ENCODE measurements at places on chromosomes 3 and 15.

DNA sequence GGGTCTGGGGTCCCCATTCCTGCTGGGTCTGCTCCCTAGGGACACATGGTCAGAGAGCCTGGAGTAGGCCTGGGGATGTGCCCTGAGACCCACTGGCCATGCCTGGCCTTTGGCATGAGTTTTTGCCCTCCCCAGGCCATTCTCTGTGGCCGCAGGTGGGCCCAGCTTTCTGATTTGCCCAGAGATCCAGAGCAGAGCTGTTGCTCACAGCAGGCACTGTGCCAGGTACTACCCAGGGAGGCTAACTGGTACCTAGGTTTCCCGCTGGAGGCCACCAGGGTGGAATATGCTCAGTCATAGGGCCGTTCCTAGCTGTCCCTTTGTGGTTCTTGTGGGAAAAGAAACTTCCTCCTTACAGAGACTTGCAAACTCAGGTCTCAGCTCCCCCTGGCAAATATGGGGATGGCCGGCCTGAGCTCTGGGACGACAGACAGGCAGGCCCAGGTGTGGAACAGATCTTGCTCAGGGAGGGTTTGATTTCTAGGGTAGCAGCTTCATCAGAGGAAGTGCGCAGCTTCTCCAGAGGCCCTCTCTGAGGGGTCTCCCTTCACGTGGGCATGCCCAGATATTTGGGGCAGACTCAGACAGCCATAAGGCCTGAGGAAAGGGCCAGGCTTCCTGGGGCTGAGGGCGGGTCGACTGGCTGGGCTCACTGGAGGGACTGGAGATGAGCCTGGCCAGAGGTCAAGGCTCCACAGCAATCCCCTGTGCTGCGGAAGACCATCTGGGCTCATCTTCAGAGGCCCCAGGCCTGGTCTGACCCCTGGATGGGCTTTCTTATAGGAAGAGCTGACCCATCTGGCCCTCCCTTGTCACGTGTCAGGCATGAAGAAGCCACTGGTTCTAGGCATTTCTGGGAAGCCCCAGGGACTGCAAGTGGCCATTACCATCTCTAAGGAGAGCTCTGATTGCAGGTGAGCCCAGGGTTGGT lies 28.0 kb downstream of the ACAA1 start:
- no peak for DNase-seq

DNA sequence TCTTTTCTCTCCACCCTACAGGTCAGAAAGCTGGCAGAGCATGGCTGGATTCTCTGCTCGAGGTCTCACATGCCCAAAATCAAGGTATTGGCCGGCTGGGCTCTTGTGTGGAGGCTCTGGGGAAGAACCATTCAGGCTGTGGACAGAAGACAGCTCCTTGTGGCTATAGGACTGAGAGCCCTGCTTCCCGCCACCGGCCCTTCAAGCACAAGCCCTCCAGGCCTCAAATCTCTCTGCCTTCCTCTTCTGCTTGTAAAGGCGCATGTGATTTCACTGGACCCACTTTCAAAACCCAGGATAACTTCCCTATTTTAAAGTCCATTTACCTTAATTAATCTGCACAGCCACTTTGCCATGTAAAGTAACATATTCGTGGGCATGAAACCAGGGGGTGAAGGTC lies 36.2 kb upstream of the MGLL start:
- DNase-seq: no peak

- no peak for DNase-seq
These were observed 448.6 kb upstream of the GOLIM4 start for GRCh38 chr3:168544097-168544957.

DNA sequence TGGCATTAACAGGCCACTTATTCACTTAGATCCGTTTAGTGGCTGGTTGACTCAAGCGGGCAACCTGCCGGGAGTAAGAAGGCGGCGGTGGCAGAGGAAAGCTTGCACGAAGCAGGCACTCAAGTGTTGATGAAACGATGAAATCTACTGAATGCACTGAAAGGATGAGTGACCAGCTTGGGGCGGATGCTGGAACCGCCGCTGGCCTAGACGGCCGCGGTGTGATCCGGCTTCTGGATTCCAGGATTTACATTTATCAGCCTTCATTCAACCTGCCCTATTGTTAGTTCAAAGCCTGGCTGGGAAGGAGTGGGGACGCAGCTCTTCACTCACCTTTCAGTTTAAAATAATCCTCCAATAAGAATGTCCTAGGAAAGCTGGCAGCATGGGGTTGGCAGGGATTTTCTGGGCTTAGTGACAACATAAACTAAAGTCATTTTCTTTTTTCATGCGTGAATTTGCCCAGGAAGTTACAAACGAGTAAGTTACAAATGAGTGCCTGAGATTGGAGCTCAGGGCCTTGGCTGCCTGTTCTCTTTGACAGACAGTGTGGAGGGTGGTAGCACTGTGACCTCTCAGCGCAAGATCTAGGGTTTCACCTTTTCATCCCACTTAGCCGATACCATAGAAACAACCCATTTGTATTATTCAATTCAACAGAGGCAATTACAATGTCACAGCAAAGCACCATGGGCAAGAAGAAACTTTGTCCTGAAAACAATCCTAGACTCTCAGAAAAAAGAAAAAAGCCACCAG lies 1.1 kb upstream of the PLCH1 start:
- peak; percentile 84 for DNase-seq

- DNase-seq: no peak
These were observed 265.9 kb downstream of the TJP1 start for GRCh38 chr15:29556380-29556779.

DNA sequence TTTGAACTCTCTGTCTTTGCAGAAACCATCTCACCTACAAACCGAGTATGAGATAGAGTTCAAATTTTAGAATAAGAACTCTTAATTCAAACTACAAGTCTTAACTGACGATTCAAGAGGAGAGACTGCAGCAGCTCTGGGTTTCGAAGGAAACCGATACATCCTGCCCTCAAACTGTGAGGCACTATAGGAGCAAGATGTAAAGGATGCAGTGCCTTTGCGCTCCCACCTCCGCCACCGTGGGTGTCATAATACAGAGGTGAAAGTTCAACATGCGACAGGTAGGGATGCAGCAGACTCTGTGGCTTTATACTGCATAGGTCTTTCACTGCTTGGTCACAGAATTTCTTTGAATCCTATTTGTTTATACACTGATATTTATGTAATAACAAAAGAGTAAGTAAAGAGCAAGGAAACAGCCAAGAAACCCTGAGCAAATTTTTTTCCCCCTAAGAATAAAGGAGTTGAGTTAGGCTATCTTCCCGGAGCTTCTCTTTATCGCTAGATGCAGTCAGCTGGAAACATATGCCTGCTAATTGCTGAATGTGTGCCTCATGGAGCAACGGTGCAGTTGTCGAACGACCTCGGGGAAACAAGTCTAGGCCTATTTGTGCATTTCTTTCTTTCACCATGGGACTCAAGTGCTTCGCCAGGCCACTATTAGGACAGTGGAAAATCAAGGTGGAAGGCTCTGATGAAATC lies 1097.6 kb upstream of the CFAP20DC start:
- DNase-seq: no peak

DNA sequence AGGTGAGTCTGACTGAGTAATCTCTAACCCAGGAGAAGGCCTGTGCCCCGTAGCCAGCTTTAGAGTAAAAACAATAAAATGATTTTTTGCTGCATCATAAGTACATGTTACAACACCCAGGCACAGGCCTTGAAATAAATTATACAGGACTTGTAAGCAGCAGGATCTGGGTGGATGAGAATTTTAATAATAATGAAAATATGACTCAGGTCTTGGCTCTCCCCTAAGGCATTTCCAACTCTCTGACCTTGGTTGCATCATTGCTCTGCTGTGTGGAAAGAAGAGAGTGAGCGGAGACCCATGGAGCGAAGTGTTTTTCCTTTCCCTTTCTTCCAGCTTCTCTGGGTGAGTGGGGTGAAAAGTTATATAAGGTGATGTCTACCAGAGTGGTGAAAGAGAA lies 44.6 kb downstream of the EOMES start:
- peak; percentile 76 for DNase-seq

DNA sequence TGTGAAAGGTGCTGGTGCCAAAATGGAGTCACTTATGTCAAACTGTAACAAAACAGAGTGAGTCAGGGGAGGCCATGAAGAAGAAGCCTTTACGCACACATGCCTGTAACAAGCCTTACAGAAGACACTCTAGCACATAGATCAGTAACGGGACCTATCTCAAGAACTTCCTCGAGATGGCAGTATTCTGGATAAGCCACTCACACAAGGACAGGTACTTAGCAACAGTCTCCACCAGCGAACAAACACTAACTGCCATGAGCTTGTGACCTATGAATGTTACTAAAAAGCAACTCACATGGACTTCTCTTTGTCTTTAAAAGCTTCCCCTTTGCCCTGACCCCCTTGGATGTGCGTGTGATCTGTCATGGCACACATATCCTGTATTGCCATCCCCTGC lies 235.1 kb downstream of the CD47 start:
- peak; percentile 49 for DNase-seq

GRCh38 chr3:27171113-27171512 lies 198.1 kb downstream of the NEK10 start:
- no peak for DNase-seq

DNA sequence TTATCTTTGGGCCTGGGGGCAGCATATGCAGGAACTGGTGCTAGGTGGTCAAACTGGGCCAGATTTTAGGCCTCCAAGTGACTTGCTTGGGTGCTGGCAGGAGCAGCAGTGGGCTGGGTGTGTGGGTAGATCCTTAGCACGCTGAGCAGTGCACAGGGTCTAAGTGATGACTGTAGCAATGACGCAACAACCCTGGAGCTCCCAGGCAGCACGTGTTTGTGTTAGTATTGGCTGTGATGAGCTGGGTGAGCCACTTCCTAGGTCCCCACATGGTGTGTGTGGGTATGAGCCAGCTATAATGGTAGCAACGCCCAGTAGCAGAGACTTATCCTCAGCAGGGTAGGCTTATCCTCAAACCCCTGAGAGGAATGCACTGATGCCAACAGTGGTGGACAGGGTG lies 570.6 kb upstream of the ROBO1 start:
- DNase-seq: no peak

- no peak for DNase-seq
These were observed 6.7 kb downstream of the BCL2L10 start for GRCh38 chr15:52105846-52106245.

DNA sequence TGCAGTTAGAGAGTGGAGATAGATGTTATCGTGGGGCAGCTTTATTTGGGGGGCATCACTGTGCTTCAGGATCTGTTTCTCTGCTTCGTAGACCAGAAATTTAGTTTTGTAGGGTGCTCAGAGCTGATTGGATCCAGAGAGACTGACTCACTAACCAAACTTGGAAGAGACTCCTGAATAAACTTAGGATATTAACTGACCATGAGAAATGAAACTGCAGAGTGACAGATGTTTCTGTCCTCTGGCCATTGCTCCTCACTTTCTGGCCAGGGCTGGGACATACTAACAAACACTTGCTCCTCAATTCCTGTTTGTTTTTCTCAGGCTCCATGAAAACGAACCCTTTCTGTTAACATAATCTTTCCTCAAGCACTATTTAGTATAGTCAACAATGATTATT lies 4.3 kb downstream of the ZNF592 start:
- DNase-seq: peak; percentile 37

DNA sequence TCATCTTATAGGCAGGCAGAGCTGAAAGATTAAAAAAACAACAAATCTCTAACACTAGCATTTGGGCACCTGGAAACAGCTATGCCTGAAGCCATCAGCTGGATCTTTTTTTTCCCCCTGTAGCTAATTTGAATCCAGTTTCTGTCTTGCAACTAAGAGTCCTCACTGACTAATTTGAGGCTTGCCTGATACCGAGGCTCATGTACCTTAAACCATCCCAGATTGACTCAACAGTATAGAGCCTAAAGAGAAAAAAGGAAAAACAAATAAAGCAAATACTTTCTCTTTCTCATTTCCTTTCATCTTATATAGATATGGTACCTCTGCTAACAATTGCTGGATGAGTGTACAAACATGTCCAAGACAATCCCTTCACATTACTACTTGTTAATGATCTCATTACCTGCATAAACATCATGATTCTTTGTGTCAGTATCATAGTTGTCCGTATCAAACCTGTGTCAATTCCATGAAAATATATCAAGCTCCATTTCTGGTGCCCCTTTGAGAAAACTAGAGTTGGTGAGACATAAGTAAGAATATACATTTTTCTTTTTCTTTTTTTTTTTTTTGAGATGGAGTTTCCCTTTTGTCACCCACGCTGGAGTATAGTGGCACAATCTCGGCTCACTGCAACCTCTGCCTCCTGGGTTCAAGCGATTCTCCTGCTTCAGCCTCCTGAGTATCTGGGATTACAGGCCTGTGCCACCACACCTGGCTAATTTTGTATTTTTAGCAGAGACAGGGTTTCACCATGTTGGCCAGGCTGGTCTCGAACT lies 43.1 kb downstream of the BHLHE40 start:
- peak; percentile 70 for DNase-seq

DNA sequence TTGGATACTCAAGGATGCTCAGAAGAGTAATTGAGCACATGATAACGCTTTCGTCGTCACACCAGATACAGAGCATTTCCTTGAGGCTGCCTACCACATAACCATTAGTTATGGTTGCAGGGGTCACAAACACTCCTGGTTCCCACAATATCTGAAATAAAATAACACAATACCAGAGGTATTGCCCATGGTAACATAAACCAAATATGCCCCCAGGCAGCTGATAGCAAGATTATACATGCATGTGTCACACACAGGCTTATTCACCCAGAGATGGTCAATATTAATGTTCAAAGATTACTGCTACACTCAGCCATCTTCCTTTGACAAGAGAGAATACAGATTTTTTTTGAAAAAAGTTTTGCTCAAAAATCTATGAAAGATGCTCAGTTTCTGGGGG lies 7.3 kb downstream of the RPL39L start:
- no peak for DNase-seq

GRCh38 chr3:17149076-17149475 lies 264.3 kb downstream of the PLCL2 start:
- no peak for DNase-seq

DNA sequence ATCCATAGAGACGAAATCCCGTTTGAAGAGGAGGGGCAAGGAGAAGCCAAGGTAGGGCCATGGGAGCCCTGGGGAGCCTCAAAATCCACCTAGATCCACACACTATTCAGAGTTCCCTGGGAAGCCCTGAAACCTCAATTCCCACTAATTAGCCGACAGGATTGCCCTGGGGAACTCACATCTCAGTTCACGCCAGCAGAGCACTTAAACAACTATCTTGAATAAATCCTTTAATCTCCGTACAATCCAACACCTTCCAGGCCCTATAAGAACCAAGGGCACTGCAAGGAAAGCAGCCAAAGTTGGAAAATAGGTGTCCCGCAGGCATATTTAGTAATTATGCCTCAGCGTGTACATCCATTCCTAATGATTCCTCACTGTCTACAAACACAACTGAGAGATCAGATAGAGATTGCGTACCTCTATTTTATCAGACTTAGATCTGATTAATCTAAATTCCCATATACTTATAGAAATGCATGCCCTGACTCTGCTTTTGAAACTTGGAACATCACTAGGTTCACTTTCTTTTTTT lies 25.6 kb upstream of the EIF4A2 start:
- DNase-seq: no peak

DNA sequence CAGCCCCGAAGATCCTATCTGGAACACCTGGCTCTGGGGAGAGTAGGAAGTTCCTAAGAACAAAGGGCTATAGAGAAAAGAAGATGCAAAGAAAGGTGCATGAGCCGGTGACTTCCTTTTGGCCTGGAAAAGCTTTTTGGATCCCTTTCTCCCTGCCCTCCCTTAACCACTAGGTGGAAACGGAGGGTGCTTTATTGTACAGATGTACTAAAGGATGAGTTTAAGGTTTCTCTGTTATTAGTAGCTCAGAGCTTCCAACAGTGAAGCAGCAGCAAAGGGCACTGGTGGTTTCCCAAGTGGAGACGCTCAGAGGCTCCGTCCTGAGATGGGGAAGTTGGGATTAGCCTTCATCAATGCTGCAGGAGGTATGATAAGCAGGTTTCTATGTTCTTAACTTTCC lies 5.9 kb upstream of the ADGRG7 start:
- peak; percentile 40 for DNase-seq

- peak; percentile 47 for DNase-seq
These were observed 22.4 kb downstream of the LYZL4 start for GRCh38 chr3:42387802-42388651.

Data from kidney tubule cell (primary cell).